Brain (organoid and tissue), 16 donors: ENCODE measurements at places on chromosomes 7 and 10. TPM values are rescaled to one million over a fixed set of nuclear protein-coding genes. Genes with fewer than 3 reads are reported as not detected.

OR2A1 gene
- polyA plus RNA-seq: not detected

CTAGE15 gene
- polyA plus RNA-seq: not detected

LBX1 gene
- polyA plus RNA-seq: not detected

SLC39A12 gene
- polyA plus RNA-seq: 12.8 TPM

MCM7 gene
- 233 TPM for polyA plus RNA-seq

DOCK4 gene
- 8.4 TPM for polyA plus RNA-seq

ATXN7L1 gene
- polyA plus RNA-seq: 4.4 TPM

GRM3 gene
- 23.5 TPM for polyA plus RNA-seq

DNA sequence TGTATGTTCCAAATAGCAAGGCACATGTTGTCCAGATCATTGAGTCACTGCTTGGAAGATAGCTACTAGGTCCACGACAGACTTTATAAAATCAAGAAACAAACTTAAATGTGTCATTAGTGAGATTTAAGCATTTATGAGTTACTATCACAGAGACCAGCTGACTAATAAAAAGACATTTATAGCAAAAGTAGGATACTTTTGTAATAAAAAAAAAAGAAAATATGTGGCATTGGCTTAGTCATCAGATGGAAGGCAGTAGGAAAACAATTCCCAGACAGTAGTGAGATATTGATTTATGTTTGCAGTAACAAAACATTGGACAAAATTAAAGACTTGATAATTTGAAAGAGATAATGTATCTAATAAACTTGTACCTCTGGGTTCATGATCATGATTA is 881.0 kb upstream of the LRRN3 start:
- no peak for DNase-seq

DNA sequence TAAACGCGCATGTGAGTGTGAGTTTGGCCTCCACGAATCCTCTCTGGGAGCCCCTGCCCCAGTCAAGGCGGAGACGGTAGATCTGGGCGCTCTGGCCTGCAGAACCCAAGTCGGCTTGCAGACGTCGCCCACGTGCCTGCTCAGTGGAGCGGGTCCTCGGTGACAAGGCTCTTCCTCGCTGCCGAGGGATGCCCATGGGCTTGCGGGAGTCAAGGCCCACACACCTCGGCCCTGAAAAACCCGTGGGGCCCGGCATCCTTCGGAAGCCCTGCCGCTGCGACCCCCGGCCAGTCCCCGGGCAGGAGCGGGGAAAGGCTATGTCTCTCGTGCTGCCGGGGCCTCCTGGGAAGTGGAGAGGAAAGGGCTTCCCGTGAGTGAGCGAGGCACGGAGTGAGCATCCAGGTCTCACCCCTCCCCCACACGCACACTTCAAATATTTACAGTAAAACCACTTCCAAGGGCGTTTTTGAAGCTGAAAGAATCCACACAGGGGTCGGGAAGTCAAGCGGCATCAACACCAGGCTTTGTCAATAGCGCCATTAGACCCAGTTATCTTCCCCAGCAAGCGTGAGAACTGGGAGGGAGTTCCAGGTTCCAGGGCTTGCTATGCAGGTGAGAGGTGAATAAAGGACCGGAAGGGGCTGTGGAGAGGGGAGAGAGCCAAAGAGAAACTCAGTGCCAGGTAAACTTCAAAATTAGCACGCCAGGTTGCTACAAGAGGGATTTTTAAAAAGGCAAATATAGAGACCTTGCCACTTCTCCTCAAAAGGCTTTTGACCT is 1.1 kb upstream of the MNX1 start:
- DNase-seq: no peak

GRCh38 chr7:122310119-122311021 is 5.8 kb upstream of the FEZF1 start:
- DNase-seq: no peak

GRCh38 chr7:4682621-4683042 is 537 bp downstream of the FOXK1 start:
- peak; percentile 45 for DNase-seq

DNA sequence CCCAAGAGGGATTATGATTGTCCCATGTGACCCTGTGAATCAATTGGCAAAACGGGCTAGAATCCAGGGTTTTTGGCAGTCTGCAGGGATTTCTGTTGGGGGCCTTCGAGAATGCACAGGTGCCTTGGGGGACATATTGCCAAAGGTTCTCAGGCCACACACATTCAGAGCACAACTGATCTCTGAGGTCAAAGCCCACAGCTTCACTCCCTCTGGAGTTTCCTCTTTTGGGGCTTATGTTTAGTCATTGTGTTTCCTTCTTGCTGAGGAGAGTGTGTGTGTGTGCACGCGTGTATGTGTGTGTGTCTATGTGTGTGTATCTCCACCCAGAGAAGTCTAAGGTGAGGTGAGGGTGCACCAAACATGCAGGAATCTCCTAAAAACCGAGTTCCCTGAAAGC is 8.8 kb downstream of the PPIF start:
- no peak for DNase-seq

DNA sequence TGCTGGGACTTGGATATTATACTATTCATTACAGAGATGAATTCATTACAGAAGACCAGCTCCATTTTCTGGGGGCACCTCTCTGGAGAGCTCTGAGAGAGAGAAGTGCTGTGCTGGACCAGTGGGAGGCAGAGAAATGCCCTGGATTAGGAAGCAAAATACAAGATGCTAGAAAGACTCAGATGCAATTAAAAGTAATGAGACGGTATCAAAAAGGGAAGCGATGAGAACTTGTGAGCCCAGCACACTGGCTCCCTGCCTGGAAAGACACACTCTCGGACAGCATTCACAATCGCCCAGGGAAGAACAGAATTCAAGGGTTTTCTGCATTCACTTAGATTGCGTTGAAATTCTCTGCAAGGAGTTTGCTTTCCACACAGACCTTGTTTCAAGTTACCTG is 3.5 kb upstream of the FRAT2 start:
- DNase-seq: peak; percentile 53

DNA sequence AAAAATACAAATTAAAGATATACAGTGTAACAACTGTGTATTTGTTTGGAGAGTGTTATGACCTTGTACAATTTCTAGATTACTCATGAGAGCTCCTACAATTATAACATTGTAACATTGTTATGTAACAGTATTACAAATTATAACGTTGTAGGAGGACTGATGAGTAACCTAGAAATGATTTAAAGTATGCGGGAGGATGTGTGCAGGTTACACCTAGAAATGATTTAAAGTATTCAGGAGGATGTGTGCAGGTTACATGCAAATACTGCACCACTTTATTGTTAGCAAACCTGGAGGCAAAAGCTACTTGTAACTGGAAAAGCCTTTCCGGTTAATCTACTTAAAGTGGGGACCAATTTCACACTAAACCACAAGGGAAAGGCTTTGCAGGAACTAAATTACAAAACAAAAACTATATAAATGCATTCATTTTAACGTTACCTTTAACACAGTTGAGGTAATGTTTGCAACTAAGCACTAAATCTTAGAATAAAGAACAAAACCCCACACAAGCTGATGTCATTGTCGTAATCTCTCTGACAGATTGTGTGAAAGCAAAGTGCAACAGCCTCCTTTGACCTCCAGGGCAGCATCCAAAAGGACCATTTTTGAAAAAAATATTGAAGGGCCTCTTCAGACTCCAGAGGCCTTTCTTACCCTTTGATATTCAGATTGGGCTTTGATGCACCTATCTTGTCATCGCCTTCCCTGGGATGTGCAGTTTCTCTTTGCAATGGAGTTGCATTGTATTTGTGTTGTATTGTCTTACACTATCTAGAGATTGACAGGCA is 522.1 kb upstream of the FOXK1 start:
- no peak for DNase-seq

GRCh38 chr10:96371356-96371755 is 12.6 kb upstream of the OPALIN start:
- DNase-seq: no peak

GRCh38 chr7:43735802-43736603 is 6.7 kb upstream of the COA1 start:
- DNase-seq: no peak

GRCh38 chr7:56083150-56083785 is 9.5 kb downstream of the PHKG1 start:
- DNase-seq: peak; percentile 64

DNA sequence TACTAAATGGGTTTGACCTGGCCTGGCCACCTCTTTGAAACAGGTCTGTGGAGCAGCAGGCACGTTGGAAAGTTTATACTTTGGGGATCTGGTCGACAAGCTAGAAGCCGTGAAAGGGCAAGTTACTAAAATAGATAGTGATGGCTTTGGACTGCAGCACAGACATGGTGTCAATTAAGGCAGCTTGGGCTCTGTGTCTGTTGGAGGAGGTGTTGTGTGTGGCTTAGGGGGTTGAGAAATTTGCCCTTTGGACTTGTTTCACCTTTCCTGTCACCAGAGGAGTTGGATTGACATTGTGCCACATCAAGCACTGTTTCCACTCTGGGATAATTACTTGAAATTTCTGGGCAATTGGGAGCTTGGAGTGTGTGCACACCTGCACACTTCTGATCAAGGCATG is 251.8 kb upstream of the MKI67 start:
- no peak for DNase-seq

DNA sequence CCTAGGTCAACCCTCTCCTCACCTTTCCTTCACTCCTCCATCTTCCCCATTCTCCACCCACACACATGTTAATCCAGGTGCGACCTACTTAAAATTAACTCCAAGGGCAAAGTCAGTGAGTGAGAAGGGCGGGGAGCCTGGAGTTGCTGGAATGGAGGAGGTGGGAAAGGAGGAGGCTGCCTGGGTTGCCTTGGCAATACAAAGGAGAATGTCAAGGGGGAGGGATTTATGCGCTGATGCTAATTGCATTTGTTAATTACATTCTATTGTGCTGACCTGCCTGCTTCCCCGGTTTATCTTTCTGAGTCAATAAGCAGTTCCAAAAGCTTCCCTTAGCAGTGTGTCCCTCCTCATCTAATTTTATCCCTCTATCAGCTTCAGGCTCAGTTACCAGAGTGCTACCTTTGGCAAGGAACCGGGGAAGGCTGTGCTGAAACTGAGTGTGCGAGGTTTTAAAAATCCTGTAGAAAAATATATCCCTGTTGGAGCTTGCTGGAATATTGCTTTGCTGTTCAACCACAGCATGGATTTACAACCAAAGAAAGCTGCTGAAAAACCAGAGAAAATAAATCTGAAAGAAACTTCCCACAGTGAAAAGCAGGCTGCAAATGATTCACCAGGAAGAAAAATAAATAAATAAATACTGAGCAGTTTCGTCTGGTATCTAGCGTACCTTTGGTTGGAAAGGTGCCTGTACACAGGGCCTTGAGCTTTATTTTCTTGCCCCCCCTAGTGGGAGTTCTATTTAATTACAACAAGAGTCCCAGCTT is 113.2 kb upstream of the DGKB start:
- DNase-seq: peak; percentile 89

DNA sequence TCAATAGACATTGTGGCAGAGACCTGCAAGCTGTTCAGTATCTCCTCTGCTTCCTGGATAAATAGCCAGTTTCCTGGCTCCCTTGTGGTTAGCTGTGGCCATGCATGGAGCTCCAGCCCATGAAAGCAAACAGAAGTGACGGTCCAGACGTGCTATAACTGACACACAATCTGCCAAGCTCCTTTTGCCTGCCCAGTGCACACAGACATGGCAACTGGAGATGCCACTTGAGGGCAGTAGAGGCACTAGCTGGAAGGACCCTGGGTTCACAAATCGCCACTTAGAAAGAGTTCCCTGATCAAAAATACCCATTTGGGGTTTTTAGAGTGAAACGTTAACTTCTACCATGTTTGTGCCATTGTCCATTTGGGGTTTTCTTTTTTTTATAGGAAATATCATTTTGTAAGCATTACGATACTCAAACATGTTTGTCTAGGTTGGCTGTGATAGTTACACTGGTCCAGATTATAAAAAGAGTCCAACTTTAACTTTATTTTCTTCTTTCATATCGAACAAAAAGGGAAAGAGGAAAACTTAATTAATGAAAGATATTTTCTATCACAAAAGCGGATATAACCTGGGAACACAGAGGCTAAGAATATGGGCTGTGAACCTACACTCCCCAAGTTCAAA is 31.3 kb downstream of the KIN start:
- DNase-seq: no peak

- DNase-seq: no peak
These were observed 58.0 kb downstream of the LCOR start for GRCh38 chr10:96890172-96890513.

GRCh38 chr7:105353752-105354328 is 34.9 kb downstream of the SRPK2 start:
- no peak for DNase-seq

GRCh38 chr10:99920901-99921300 is 88.8 kb downstream of the DNMBP start:
- no peak for DNase-seq
